Epithelial cell of prostate (primary cell): ENCODE measurements at places on chromosomes 1 and 21.

- DNase-seq = no peak
These were observed 389.1 kb downstream of the HLX start for GRCh38 chr1:221268295-221268694.

GRCh38 chr1:53583868-53584776 is 124.9 kb downstream of the DMRTB1 start:
- DNase-seq = no peak

- DNase-seq = no peak
These were observed 308.0 kb upstream of the B3GALT2 start for GRCh38 chr1:193494368-193494767.

GRCh38 chr1:232377494-232377770 is 252.5 kb downstream of the SIPA1L2 start:
- DNase-seq = no peak

GRCh38 chr1:1055841-1056736 is 18.0 kb downstream of the RNF223 start:
- DNase-seq = no peak

GRCh38 chr1:165426745-165427144 is 18.2 kb downstream of the RXRG start:
- DNase-seq = no peak

- DNase-seq = no peak
These were observed 10.9 kb downstream of the RASSF5 start for GRCh38 chr1:206518206-206518605.

DNA sequence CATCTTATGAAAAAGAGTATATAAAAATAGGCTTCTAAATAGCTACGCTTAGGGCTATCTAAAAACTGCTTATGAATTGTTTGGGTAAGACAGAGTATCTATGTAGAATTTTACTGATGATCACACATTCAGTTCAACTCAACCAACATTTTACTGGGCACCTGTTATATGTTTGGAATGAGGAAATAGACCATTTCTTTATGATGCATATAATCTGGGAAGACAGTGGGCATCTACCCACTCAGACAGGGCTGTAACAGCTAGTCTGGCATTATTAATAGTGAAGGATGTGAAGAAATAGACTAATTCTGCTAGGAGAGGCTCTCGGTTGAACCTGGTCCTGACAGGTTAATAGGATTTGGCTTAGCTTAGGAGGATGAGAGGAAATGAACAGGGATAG is 56.9 kb downstream of the TIAM1 start:
- DNase-seq = no peak

- no peak for DNase-seq
These were observed 123.6 kb downstream of the TGFB2 start for GRCh38 chr1:218468711-218469110.
